CD4-positive, alpha-beta T cell treated with Interleukin-21 for 1 hour (primary cell): ENCODE measurements at places on chromosomes 4 and X.

- no peak for DNase-seq
Observed at GRCh38 chrX:103344606-103345005, 11.7 kb upstream of the TCEAL9 start.

GRCh38 chr4:22713841-22714240 is 21.1 kb downstream of the GBA3 start:
- no peak for DNase-seq

- no peak for DNase-seq
Observed at GRCh38 chr4:67282749-67283148, 262.6 kb downstream of the CENPC start.

GRCh38 chr4:156138781-156139280 is 185.2 kb upstream of the CTSO start:
- no peak for DNase-seq

GRCh38 chr4:8582941-8583654 is 2.9 kb downstream of the GPR78 start:
- no peak for DNase-seq

- peak; percentile 53 for DNase-seq
Observed at GRCh38 chr4:51895816-51896408, 53.0 kb downstream of the DCUN1D4 start.

GRCh38 chr4:42234817-42235216 is 82.4 kb upstream of the BEND4 start:
- DNase-seq: no peak

- DNase-seq: no peak
Observed at GRCh38 chr4:71300362-71300761, 38.5 kb upstream of the SLC4A4 start.
